ENCODE measurements at places on chromosomes 11 and 22.
A peak's percentile ranks its signal among the peaks of the same experiment; 100 is the strongest.

GRCh38 chr22:35218079-35218478 is 39.2 kb upstream of the HMGXB4 start:
- DNase-seq, result no peak

DNA sequence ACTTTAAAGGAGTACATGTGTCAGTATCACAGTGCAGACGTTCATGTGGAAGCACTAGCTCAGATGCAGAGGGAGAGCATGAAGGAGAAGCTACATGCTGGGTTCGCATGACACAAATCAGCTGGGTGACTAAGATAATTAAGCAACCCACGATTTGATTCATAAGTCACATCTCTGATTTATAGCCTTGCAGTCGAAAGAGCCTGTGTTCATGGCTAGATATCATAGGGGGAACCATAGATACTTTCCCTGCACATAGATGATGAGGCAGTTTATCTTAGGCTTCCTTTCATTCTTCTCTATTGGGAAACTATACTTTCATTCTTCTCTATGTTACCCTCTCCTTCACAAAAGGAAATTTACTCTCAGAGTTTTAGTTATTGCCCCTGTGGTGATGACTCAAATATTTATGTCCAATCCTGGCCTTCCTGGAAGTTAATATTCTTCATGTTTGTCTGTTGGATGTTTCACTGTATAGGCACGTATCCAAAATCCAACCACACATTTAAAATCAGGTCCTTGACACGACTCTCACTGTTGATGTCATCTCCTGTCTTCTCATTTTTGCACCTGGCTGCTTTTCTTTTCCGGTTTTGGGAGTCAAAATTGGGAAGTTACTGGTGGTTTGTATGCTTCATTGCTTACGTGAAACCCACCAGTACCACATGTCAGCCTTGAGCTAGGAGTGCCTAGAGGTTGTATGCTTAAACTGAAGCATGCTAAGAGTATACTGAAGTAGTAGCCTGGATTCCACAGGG is 56.3 kb upstream of the SLC5A12 start:
- DNase-seq, result no peak

- no peak for DNase-seq
These were observed 9.1 kb downstream of the CHID1 start for GRCh38 chr11:901452-902061.

DNA sequence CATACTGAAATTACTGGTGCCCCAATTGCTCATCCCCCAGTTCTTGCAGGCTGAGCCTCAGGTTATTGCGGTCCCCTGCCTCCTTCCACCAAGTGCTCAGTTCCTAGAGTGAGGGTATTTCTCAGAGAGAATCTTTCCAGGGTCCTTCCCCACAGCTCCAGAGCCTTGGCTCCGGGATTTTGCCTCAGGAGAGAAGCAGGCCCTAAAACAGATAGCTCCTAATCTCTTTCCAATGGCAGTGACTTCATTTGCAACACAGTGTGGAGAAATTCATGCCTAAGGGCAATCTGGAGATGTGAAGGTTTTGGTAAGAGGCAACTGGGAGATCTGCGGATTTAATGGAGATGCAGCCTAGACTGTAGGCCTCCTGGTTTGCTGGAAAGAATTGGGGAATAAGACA is 2.9 kb downstream of the NF2 start:
- DNase-seq, result no peak

GRCh38 chr11:131462622-131463021 is 92.2 kb downstream of the NTM start:
- DNase-seq, result no peak

GRCh38 chr11:61747192-61747966 is 5.1 kb upstream of the MYRF start:
- peak; percentile 61 for DNase-seq

- DNase-seq, result no peak
These were observed 6.4 kb downstream of the CDCA5 start for GRCh38 chr11:65077451-65077850.

- DNase-seq, result no peak
These were observed 2.1 kb upstream of the PRR33 start for GRCh38 chr11:1893581-1894359.

DNA sequence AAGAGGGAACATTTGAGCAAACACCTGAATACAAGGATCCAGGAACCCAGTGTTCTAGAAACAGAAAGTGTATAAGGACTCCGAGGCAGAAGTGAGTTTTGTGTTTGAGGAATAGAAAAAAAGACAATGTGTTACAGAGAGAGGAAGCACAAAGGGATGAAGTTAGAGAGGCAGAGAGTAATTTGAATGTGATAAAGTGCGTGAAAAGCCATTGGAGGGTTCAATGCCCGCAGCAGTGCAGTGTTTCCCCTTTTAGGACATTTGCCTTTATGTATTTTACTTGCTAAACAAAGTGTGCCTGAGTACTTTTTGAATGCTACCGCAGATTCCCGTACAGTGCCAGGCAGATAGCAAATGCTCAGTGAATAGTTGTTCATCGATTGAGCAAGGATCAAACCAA is 508.5 kb downstream of the RAB38 start:
- no peak for DNase-seq

DNA sequence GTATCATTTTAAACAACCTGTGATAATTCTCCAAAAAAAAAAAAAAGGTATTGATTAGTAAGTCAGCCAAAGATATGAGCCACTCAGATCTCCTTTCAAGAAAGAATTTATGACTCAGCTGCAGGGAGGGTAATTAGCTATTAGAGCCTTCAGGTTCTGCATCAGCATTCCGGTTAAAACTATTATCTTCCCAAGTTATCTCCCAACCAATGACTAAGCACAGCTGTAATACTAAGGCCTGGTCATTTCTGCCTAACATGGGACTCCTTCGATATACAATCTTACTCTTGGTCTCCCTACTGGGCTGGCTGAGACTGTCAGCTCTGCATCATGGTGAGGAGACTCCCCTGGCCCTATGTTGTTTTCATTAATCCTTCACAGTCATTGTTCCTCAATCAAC is 60.4 kb downstream of the SBF2 start:
- no peak for DNase-seq

DNA sequence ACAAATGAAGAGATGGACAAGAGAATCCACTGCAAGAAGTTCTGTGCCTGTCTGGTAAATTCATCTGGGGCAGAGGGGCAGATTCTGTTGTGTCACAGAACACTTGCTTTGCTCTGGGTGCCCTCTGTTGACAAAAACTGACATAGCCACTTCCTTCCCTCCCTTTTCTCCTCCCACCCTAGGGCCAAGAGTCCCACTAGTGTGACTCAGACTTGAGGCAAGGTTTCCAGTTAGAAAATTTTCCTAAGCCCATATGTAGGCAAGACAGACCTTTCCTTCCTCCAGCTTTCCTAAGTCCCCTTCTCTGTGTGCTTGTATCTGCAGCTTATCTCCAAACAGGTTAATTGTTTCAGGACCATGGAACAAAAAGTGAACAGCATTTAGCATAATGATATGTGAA is 106.8 kb downstream of the RBFOX2 start:
- peak; percentile 36 for DNase-seq

DNA sequence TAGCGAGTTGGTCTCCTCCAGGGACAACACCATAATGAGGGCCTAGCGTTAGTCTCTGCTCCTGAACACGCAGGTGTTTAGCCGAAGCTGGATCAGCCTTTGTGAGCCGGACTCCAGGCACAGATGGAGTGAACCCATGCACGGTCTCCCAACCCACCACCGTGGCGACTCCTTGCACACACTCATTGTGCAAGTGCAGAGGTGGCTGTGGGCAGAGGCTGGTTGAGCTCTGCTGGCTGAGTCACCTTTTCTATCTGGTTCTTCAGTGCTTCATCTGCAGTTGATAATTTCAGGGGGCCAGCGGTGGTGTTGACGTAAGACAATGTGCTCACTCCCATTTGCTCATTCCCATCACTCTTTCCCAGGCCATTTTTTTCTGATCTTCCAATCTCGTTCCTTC is 72.1 kb upstream of the SLC22A12 start:
- DNase-seq, result no peak

DNA sequence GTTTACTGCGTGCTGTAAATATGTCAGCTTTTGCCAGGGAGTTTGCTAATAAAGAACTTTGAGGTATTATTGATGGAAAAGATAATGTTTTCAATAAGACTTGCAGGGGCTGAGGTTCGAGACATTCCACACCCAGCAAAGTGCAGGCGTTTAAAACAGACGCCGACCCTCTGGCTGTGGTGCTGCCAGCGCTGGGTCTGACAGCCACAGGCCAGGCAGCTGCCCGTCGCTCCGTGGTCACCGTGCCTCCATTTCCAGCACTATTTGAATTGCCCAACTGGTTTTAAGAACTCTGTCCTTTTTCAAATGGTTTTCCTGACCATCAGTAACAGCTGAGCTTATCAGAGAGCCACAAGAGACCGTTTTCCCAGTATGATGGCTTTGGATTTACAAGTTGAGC is 28.1 kb upstream of the ALX4 start:
- DNase-seq, result no peak

GRCh38 chr11:110509472-110509871 is 79.7 kb downstream of the FDX1 start:
- DNase-seq, result no peak

GRCh38 chr11:62428871-62429560 is 10.2 kb downstream of the SCGB1A1 start:
- DNase-seq, result no peak

GRCh38 chr22:32712644-32713355 is 88.7 kb upstream of the TIMP3 start:
- no peak for DNase-seq

DNA sequence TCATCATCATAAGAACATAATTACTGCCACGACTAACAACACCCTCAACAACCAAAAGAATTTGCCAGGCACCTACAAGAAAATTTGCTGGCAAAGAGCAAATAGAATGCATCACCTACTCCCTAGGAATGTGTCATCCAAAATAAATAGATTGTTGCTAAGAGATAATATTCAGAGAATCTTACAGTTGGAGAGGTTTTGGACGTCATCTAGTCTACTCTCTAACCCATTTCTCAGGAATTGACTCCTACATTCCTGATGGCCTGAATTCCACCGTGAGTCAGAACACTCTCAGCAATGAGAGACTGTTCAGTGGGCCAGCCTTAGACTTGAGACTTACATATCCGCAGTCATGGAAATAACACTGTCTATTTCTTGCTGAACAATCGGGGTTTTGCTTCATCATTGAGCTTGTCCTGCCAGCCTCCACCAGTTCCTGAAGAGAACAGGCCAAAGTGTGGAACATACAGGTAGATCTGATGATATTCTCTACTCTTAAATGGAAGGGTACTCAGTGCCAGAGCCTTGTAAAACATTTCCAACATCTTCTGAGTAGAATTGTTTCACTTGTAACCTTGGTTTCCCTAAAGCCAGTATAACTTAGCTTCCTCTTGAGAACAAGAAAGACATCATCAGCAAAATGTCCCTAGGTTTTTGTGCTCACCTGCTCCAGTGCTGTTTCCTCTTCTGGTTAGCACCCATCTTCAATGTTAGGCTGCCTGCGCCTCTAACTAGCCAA is 8.3 kb downstream of the KIRREL3 start:
- DNase-seq, result no peak

DNA sequence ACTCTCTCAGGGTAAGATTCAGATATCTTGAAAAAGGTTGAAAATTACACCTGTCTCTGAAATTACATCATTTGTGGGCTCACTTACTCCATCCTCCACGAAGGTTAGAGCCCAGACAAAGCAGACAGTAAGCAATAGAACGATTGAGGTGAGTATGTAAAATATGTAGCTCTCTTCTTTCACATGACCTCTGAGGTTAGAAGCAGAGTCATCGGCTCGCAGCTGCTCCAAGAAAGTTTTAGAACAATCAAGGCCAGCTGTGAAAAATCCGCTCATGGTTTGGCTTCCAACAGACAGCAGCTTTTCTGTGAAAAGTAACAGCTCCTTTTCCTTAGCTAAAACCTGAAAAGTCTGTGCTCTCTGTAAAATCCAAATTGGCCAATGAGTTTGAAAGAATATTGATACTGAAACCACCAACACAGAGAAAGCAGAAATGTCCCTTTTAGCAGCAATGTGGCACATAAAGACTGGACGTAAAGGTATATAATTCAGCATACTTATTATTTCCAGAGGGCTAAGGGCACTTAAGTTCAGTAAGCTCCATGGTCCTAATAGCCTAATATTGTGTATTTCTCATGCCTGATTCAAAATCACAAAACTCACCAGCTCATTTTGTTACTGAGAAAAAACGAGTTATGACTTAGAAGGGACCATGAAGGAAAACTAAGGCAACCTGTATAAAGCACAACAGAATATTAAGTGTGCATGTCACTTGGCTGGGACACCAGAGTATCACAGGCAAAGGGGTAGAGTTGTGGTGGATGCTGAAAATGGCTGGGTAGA is 78.2 kb downstream of the FAM76B start:
- DNase-seq, result no peak

DNA sequence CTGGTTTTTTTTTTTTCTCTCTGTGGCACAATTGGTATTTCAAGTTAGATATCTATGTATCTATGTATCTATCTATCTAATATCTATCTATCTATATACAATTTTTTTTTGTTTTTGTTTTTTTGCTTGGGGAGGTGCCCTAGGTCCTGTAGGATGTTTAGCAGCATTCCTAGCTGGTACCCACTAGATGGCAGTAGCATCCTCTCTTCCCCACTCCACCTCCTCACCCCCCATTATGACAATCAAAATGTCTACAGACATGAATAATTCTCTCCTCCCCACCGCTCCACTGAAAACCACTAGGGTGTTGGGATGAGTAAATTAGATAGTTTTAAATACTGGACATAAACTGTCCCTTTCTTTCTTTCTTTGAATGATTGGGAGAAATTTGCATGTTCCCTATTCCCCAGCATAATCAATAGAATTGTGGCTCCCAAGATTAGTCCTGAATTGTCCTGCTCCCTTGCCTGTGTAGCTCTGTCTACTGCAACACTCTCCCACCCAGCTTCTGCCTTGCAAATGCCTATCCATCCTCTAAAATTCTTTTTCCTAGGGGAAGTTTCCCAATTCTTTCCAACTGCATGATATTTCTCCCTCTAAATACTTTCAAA is 1152.4 kb downstream of the LRRC4C start:
- DNase-seq, result peak; percentile 11

DNA sequence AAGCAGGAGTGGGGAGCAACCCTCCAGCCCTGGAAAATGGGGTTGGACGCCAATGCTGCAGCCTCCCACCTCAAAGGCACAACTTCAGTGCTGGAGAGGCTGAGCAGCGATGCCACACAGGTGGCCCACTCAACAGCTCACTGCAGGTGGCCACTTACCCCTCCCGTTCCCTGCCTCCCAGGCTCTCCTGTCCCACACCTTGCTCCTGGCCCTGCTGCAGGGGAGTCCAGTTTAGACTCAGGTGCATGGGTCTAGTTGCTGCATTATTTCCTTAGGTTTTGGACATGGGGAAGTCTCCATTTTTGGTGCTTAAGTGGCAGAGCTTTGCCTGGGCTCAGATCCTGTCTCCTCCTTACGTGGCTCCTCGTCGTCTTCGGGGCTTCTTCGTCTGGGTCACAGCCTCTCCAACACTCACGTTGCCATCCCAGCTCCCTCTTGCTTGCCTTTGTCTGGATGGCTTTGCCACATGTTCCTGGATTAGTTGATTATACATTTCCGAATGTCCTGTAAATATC is 898.3 kb downstream of the BRD1 start:
- DNase-seq, result no peak

- no peak for DNase-seq
These were observed 582.6 kb downstream of the TBC1D22A start for GRCh38 chr22:47345025-47345424.

GRCh38 chr22:45787759-45788158 is 116.1 kb downstream of the ATXN10 start:
- no peak for DNase-seq

All from neuronal stem cell (in vitro differentiated cells).